GM13977 (cell line): ENCODE measurements at places on chromosomes 5 and 9.

DNA sequence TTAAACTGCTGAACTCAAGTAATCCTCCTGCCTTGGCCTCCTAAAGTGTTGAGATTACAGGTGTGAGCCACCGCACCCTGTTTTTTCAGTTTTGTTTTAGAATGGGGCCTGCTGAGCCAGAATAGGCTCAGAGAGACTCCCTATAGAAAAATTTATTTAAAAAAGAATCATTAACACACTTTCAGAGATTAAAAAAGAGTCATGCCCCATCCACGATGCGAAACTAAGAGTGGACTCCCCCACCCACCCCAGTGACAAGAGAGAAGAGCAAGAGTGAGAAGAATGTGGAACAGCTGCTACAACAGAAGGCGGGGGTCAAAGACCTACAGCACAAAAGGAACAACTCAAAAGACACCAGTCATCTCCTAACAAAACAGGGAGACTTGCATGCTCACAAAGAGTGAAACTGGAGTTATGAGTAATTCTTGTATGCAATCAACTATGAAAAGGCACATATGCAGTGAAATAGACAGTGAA is 47.2 kb downstream of the GLDC start:
- DNase-seq, result peak; percentile 86

DNA sequence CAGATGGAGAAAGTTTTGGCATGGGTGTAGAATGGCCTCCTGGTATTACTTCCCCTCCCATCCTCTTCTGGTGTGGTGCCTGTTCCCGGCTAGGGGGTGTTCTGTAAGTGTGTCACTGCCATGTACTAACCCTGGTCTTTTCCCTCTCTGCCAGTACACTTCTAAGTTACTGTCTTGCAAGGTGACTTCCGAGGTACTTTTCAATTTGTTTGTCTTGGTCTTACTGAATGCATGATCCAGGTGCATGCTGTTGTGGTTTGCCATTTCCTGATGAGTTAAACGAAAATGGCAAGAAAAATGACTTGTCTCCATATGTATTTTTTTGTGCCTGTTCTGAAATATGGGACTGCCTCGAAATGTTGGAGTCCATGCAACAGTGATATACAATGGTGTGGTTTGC is 46.0 kb downstream of the C9orf152 start:
- DNase-seq, result no peak

GRCh38 chr9:109520475-109521132 is 22.5 kb upstream of the PTPN3 start:
- DNase-seq, result peak; percentile 71

- DNase-seq, result no peak
Observed at GRCh38 chr5:102554728-102555127, 55.9 kb upstream of the SLCO6A1 start.

DNA sequence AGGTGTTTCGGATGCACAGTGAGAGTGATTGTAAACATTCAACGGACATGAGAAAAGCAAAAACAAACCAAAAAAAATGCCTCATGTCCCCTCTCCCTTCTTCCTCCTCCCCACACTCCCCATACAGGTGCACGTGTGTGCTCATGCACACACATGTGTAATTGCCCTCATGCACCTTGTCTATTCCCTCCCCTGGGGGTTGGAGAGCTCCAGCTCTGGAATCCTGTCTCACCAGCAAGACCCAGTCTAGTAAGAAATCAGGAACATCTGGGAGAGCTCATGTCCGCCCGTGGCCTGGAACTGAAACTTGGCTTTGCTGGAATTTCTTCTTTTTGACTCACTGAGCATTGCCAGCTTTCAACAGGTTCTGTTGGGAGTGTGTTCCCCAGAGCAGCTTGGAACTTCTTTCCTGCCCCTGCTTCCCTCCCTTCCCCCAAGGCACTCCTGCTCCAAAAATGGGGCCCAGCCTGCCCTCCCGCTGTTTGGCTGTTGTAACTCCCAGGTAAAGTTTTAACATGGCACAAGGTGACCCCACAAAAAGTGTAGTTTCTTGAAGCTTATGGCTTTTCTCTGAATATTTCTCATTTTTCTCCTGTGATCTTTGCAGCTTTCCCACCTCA is 190.1 kb downstream of the NR3C1 start:
- no peak for DNase-seq

GRCh38 chr5:131814990-131815389 is 18.2 kb upstream of the FNIP1 start:
- no peak for DNase-seq
